ENCODE measurements at places on chromosomes 4 and X.

GRCh38 chr4:184978211-184978610 lies 40.1 kb upstream of the HELT start:
- DNase-seq, result no peak

- DNase-seq, result no peak
These were observed 165.1 kb downstream of the AFAP1 start for GRCh38 chr4:7774301-7775294.

- no peak for DNase-seq
These were observed 103.7 kb upstream of the KLF3 start for GRCh38 chr4:38560340-38560739.

DNA sequence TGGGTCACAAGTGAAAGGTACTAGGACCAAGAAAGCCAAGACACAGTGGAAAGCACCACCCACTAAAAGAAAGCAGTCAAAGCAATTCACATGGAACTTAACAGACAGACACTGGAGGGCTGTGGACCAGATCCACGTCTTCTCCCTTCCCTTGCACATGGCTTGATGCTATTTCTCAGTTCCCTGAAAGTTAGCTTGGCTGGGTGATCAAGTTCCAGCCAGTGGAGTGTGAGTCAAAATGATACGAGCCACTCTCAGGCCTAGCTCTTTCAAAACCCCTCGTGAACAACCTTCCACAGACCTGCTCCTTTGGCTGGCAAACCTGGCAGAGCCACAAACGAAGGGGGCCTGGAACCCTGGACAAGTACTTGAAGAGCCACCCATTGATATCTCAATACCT lies 52.0 kb downstream of the RELL1 start:
- no peak for DNase-seq

DNA sequence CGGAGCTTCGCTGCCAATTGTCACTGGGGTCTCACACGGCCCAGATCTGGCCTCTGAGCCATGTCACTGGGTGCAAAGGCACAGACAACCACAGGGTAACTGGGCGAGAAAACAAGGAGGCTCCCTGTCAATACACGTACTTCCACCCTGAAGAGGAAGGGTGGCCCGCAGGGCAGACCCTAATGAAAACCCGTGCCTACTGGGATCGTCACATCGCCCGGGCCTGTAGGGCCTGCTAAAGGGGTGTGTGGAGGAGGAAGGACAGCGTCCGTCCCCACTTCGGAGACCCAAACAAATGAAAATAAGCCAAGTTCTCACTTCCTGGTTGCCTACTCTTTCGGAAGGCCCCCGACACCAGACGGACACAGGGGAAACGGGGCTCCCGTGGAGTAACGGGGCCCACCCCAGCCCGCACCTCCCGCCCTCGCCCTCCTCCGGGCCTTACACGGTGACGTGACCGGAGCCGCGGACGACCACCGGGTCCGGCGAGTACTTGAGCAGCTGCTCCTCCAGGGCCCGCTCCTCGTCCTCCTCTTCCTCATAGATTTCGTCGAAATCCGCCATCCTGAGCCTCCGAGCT lies 578 bp downstream of the CHIC2 start:
- peak; percentile 22 for DNase-seq

- DNase-seq, result no peak
These were observed 65.7 kb upstream of the PAGE1 start for GRCh38 chrX:49761481-49761880.

Measured in activated CD8-positive, alpha-beta memory T cell treated with anti-CD3 and anti-CD28 coated beads, Interleukin-2, amount 50 U/mL, for 4 hours (primary cell).